ENCODE measurements at places on chromosomes 12 and 14. TPM values are rescaled to one million over a fixed set of nuclear protein-coding genes. Genes with fewer than 3 reads are reported as not detected.

The NGB gene
- total RNA-seq = 0.23 TPM

DNA sequence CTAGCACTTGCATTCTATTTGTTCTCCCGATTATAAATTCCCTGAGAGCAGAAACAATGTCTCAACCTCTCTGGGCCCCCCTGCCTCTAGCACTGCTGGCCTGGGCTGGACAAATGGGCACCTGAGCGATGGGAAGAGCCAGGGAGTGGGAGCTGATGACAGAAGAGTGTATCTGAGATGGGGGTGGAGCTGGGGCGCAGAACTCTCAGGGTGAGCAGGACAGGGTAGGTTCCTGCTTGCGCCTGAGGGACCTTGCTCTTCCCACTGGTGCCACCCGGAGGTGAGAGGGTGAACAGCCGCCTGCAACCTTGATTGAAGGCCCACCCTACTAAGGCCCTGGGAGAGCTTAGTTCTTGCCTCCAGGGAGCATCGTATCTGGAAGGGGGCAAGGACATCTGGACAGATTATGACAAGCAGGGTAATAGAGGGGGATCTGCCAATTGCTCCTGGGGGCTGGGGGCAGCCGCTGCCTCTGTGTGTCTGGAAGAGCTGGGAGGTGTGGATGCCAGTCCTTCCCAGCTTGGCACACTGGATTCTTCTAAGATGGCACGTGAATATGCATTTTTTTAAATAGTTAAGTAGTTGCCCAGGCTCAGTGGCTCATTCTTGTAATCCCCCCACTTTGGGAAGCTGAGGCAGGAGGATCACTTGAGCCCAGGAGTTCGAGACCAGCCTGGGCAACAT, 43.0 kb upstream of the TSPAN9 start:
- DNase-seq = peak; percentile 58

DNA sequence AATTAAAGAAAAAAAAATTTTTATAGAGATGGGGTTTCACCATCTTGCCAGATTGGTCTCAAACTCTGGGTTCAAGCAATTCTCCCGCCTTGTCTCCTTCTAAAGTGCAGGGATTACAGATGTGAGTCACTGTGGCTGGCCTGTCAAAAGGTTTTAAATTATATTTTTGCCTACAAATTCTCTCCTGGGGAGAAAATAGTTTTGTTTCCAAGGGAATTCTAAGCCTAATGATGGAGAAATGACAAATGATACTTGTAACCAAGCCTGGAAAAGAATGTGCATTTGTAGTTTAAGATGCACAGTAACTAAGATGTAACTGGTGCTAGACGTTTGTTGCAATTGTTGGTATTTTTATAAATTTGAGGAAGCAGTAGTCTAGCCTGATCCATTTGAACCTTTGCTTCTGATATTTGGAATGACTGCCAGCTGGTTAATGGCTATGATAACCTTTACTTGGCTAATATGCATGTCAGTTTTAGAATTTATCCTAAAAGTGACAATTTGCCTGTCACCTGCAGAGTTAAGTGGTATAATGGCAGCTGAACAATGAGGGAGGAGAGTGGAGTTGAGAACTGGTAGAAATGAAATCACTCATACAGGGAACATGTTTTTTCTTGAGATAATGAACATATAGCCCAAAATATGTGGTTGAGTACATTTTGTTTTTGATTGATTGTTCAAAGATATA, 148.0 kb downstream of the FUT8 start:
- no peak for DNase-seq

DNA sequence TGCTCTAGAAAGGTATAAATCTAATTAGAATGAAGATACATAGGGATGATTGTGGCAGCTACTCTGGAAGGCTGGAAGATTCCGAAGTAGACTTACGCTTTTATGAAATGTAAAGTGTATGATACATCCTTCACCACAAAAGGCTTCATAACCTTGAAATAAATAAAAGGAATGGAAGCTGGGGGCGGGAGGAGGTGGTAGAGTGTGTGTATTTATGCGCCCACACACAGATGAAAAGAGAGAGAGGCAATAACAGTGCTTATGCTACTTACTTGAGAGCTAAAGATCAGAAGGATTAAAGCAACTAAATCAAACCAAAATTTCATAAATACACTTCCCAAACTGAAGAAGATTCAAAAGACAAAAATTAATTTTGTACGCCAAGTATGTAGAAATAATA, 30.4 kb downstream of the CBX5 start:
- no peak for DNase-seq
